A172 (cell line): ENCODE measurements at places on chromosomes 16 and 17. TPM values are rescaled to one million over a fixed set of nuclear protein-coding genes. Genes with fewer than 3 reads are reported as not detected.

GRCh38 chr16:27980076-27980775, 83.3 kb downstream of the GSG1L start:
- no peak for DNase-seq

DNA sequence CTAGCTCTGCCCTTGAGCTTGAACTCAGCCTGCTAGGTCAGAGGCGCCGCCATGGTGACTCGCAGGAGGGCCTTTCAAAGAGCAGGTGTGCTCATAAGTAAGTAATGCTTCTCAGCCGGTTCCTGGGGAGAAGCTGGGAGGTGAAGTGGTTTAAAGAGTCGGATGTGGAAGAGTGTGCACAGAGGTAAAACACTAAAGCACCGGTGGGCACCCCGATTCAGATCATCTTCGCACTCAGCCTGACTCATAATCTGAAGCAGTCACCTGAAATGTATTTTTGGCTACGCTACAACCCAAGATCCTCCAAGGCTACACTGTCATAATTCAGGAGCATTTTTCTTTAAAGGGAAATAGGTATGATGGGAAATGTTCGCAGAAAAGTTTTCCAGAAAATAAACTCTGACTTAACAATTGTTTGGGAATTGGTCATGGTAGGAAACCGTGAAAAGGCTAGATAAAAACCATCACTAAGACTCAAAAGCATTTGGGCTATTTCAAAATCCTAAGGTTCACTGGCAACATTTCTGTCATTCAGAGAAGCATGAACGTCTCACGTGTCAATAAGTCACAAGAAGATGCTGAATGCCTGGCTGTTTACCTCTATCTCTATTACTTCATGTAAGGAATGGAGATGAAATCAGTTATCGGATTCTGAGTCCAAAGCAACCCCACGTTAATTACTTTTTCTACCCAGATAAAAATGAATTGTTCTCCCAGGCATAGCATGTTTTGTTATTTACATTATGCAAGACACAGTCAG, 17.8 kb downstream of the CDH8 start:
- no peak for DNase-seq

Gene PRDM7
- not detected in 2 replicates for total RNA-seq

Gene NPIPB2
- 5.1 TPM in 1 of 2 replicates, not detected in the other for total RNA-seq

Gene C17orf100
- 0.24 and 0.89 TPM in 2 replicates for total RNA-seq

Gene ST6GALNAC2
- total RNA-seq, result 5.1 and 6.8 TPM in 2 replicates

Gene MEOX1
- total RNA-seq, result not detected in 2 replicates
